ENCODE measurements at places on chromosomes 3 and 15. TPM values are rescaled to one million over a fixed set of nuclear protein-coding genes. Genes with fewer than 3 reads are reported as not detected.

Gene ZNF197
- total RNA-seq = 23.6 TPM

Gene SLC12A8
- 6.1 TPM for total RNA-seq

Gene NTRK3
- 11.8 TPM for total RNA-seq

Gene LRRC3B
- 0.62 TPM for total RNA-seq

Gene LXN
- 18.2 TPM for total RNA-seq

Gene GABRR3
- 0.10 TPM for total RNA-seq

Gene TPRG1
- total RNA-seq = 6.2 TPM

Gene FBXL22
- 13.3 TPM for total RNA-seq

Gene EPHA3
- total RNA-seq = 11.4 TPM

Gene TOPBP1
- 21.1 TPM for total RNA-seq

Gene GPR87
- total RNA-seq = 13.5 TPM

Gene ALCAM
- 67.6 TPM for total RNA-seq

Gene CNTN4
- 15.3 TPM for total RNA-seq

Gene HIGD2B
- not detected for total RNA-seq

Gene UMPS
- total RNA-seq = 33.6 TPM

Gene GUCA1C
- not detected for total RNA-seq

Gene GOLGA6L24
- not detected for total RNA-seq

Gene TMCO5A
- not detected for total RNA-seq

Gene PAQR9
- not detected for total RNA-seq

Gene AMT
- total RNA-seq = 29.1 TPM

Gene CPA3
- 10.5 TPM for total RNA-seq

Gene MST1
- total RNA-seq = 16.6 TPM

Gene GPR171
- total RNA-seq = 4.7 TPM

Gene ROPN1
- not detected for total RNA-seq

Gene MST1R
- total RNA-seq = 39.2 TPM

Data from ureter (tissue), 1 donor.